Tibial nerve (tissue), 4 donors: ENCODE measurements at places on chromosomes 5 and 9.

DNA sequence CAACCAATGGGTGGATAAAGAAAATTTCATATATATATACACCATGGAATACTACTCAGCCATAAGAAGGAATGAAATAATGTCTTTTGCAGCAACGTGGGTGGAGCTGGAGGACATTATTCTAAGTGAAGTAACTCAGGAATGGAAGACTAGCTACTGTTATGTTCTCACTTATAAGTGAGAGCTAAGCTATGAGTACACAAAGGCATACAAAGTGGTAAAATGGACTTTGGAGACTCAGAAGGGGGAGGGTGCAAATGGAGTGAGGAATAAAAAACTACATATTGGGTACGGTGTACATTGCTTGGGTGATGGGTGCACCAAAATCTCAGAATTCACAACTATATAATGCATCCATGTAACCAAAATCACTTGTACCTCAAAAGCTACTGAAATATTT is 67.2 kb upstream of the RUSC2 start:
- no peak for DNase-seq

GRCh38 chr5:146878476-146879172 is at the start of gene PPP2R2B:
TSS of gene PPP2R2B (minus strand) at chr5:146878757.
- DNase-seq, result no peak

GRCh38 chr9:107312376-107313050 is 29.4 kb downstream of the RAD23B start:
- no peak for DNase-seq

- no peak for DNase-seq
Measured at GRCh38 chr5:9183992-9184391, 361.9 kb downstream of the SEMA5A start.

GRCh38 chr9:130347931-130348330 is 82.4 kb downstream of the HMCN2 start:
- DNase-seq, result no peak

GRCh38 chr9:131808291-131808690 is 68.4 kb upstream of the RAPGEF1 start:
- DNase-seq, result no peak

GRCh38 chr5:113090336-113091106 is 113.9 kb downstream of the DCP2 start:
- DNase-seq, result no peak

- DNase-seq, result no peak
Measured at GRCh38 chr5:177498013-177498787, 796 bp upstream of the PDLIM7 start.

DNA sequence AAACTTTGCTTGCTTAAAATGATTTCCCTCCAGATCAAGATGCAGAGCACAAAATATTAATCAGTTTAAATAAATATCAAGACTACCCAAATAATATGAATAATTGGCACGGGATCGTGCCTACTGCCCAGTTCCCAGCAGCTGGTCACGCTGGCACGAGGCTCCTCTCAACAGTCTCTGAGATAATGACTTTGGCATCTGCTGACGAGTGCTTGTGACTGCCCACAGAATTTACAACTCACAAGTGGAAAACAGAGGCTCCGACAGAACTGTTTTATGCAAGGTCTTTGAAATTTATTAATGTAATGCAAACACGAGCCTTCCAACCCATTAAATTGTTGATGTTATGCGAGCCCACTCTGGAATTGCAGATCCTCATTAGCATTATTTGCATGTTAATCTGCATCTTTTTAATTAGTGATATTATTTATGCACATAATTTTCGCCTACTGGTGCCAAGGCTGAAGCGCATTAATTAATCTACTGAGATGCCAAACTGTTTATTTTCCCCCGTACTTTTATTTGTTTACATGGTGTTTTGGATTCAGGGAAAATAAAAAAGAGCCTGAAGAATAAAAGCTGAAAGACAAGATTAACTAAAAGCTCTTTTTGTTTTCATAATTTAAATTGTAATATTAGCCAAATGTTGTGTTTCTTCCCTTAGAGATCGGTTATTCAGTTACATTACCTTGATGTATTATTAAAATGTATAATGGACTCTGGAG is 369.3 kb upstream of the IRX1 start:
- DNase-seq, result no peak

DNA sequence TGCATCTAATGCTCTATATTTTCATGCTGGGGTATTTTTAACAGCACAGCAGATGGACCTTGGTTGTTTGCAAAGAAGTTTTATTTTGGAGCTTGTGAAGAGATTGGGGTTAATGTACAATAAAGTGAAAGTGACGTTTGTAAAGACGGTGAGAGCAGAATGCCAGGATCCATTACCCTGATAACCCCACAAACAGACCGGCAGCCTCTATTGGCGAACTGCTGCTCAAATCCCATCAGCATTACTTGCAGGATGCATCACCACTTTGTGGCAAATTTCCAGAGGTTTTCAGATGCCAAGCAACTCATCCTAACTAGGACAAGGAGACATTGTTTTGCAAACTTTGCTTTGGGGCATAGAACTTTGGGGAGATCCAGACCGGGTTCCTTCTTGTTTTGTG is 383.3 kb upstream of the ZNF462 start:
- no peak for DNase-seq

- DNase-seq, result no peak
Measured at GRCh38 chr9:137161558-137162486, 8.0 kb downstream of the LRRC26 start.

GRCh38 chr9:18805386-18805785 is 227.6 kb downstream of the SAXO1 start:
- DNase-seq, result no peak
